Myometrial cell (primary cell): ENCODE measurements at places on chromosomes 7 and 10. TPM values are rescaled to one million over a fixed set of nuclear protein-coding genes. Genes with fewer than 3 reads are reported as not detected.

Gene SAP25
- total RNA-seq, result not detected in 2 replicates

Gene CPA4
- 7.5 and 13.1 TPM in 2 replicates for total RNA-seq

Gene CXCL12
- 76.7 and 93.0 TPM in 2 replicates for total RNA-seq

Gene PRPS1L1
- not detected in 2 replicates for total RNA-seq

Gene NPTX2
- total RNA-seq, result not detected in 2 replicates

Gene BAIAP2L1
- 0.71 and 1.2 TPM in 2 replicates for total RNA-seq

Gene DENND2A
- total RNA-seq, result 3.4 and 4.0 TPM in 2 replicates

Gene CUZD1
- 0.18 and 0.29 TPM in 2 replicates for total RNA-seq

Gene IFIT3
- 21.1 and 21.6 TPM in 2 replicates for total RNA-seq

Gene AGR3
- not detected in 2 replicates for total RNA-seq

Gene MEST
- total RNA-seq, result 104 and 111 TPM in 2 replicates

Gene STK31
- not detected in 2 replicates for total RNA-seq

Gene PRKAR2B
- 10.1 and 10.8 TPM in 2 replicates for total RNA-seq

Gene MEIG1
- total RNA-seq, result not detected in 2 replicates

Gene RELN
- 0.29 and 4.4 TPM in 2 replicates for total RNA-seq

Gene HOXA10
- total RNA-seq, result 22.7 and 24.8 TPM in 2 replicates

Gene ZNF365
- 1.2 and 2.7 TPM in 2 replicates for total RNA-seq

Gene SPDYE1
- total RNA-seq, result not detected in 2 replicates

Gene AKR1C4
- not detected in 2 replicates for total RNA-seq

Gene MTERF1
- total RNA-seq, result 6.3 and 11.7 TPM in 2 replicates

Gene GRM8
- not detected in 2 replicates for total RNA-seq

Gene HYAL4
- not detected in 2 replicates for total RNA-seq

Gene CCDC186
- 10.1 and 11.2 TPM in 2 replicates for total RNA-seq

Gene FEZF1
- not detected in 2 replicates for total RNA-seq

Gene MAGI2
- total RNA-seq, result 1.7 and 1.9 TPM in 2 replicates

Gene ARL4A
- 29.4 and 35.8 TPM in 2 replicates for total RNA-seq

Gene AKR1C8
- not detected in 2 replicates for total RNA-seq

Gene POM121L12
- total RNA-seq, result not detected in 2 replicates

Gene ACSL5
- 1.4 and 1.8 TPM in 2 replicates for total RNA-seq

Gene LFNG
- 3.5 and 7.8 TPM in 2 replicates for total RNA-seq

Gene PROSER2
- total RNA-seq, result 4.3 and 11.3 TPM in 2 replicates

Gene RAB19
- total RNA-seq, result not detected in 2 replicates

Gene GPR146
- total RNA-seq, result not detected in 2 replicates

Gene PPP1R17
- not detected in 2 replicates for total RNA-seq

Gene POMZP3
- total RNA-seq, result 0.29 and 2.5 TPM in 2 replicates

Gene HOXA1
- total RNA-seq, result 1.7 and 2.1 TPM in 2 replicates

Gene RGR
- not detected in 2 replicates for total RNA-seq

Gene PDE6C
- total RNA-seq, result not detected in 2 replicates

Gene CTAGE8
- total RNA-seq, result 0.18 and 0.29 TPM in 2 replicates

Gene TCAF1
- total RNA-seq, result 47.3 and 68.1 TPM in 2 replicates

Gene SFRP5
- not detected in 2 replicates for total RNA-seq

Gene UCMA
- not detected in 2 replicates for total RNA-seq

Gene SYT15B
- not detected in 2 replicates for total RNA-seq

Gene GATA3
- 0.29 and 0.53 TPM in 2 replicates for total RNA-seq

Gene CUEDC2
- 103 and 137 TPM in 2 replicates for total RNA-seq

Gene SUN3
- not detected in 2 replicates for total RNA-seq

Gene CYP2C19
- total RNA-seq, result not detected in 2 replicates

Gene ITIH5
- total RNA-seq, result not detected in 2 replicates

Gene LIPN
- total RNA-seq, result not detected in 2 replicates

Gene ACSM6
- total RNA-seq, result not detected in 2 replicates

Gene ALOX5
- not detected in 2 replicates for total RNA-seq

Gene ICA1
- 0.71 and 2.3 TPM in 2 replicates for total RNA-seq

Gene OPN4
- not detected in 2 replicates for total RNA-seq

Gene STARD3NL
- 70.5 and 71.2 TPM in 2 replicates for total RNA-seq
